Kidney (tissue), 22 donors: ENCODE measurements at places on chromosomes 6 and 20. TPM values are rescaled to one million over a fixed set of nuclear protein-coding genes. Genes with fewer than 3 reads are reported as not detected.

SH3BGRL2 gene
- total RNA-seq = 14.6 TPM

ZDHHC14 gene
- total RNA-seq = 26.7 TPM

RAD21L1 gene
- not detected for total RNA-seq

PLCB4 gene
- 17.7 TPM for total RNA-seq

SAMD10 gene
- total RNA-seq = 7.9 TPM

ELOVL5 gene
- total RNA-seq = 42.0 TPM

VSTM2L gene
- total RNA-seq = 4.1 TPM

DNA sequence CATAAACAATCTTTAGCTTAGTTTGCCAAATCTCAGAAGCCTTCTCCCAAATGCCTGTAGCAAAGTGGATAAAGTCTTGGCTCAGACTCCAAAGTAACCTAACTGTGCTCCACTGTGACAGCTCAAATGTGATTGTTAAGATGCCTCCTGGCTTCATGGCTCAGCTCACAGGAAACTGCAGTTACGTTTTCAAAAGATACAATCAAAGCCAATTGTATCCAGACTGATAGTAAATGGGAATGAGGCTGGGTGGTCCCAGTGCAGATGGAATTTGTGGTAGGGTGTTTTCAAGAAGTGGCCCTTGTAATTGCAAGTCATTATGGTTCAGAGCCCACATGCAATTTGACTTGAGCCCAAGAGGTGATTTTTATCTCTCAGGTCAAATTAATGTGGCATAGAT is 151.2 kb upstream of the TAB2 start:
- DNase-seq = no peak

GRCh38 chr20:4519534-4519933 is 202.2 kb upstream of the PRND start:
- DNase-seq = no peak

GRCh38 chr6:13831615-13832014 is 17.3 kb upstream of the MCUR1 start:
- DNase-seq = no peak

- DNase-seq = no peak
These were observed 54.4 kb upstream of the RBM24 start for GRCh38 chr6:17226786-17227233.

DNA sequence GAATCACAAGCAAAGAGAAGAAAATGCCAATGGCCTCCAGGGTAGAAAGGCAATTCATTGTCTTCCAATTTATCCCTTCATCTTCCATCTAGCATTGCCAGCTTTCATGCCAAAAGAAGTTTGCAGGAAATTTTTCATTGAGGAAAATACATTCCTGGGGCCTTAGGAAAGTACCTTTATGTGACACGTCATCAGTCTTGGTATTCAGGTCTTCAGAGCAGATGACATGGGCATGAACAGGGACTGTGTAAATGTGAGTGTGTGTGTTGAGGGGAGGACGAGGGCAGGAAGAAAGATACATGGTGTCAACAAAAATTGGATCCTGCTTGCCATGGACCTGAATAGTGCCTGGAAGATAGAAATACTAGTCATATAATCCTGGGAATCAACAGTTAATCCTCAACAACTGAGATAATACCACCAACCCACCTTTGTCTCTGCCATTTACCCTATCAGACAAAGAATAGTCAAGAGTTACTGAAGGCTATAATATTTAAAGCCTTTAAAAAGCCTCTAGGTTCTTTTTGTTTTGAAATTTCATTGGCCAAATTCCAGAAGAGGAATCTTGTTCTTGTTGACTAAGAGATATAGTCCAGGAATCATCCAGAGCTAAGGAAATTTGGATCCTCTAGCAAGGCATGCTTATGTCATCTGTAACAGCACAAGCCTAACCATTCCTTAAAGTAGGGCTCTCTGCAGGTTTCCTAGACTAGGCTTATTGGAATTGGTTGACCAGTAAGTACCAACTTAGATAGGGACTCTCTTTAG is 405.8 kb upstream of the SASH1 start:
- no peak for DNase-seq

DNA sequence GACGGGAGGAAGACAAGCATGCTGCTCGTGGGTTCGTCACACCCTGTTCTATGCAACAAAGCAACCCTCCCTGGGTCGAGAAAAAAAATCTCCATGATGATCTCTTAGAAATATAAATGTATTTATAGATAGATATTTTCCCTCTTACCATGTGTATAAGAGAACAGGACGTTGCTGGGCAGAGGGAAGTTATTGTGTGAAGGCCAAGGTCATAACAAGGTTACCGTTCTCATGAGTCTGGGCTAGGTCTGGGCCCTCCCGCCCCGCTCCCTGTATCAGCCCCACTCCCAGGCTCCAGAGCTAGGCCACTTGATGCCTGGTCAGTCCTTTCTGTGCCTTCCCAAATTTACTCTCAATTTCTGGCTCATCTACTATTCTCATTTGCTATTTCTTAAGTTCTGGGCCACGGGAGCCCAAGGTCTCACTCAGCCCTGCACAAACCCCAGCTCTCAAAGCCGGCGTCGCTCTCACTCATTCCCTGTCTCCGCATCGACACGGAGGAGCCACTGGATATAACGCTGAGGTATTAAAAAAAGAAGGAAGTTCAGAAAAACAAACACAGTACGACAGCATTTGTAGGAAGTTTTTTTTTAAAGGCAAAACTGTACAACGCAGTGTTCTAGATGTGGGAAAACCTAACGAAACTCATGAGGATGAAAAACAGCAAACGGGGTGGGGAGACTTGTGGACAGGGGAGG is 96.8 kb downstream of the PSMG4 start:
- DNase-seq = peak; percentile 61

GRCh38 chr6:44735630-44735963 is 348.1 kb downstream of the CDC5L start:
- DNase-seq = no peak

GRCh38 chr6:19691465-19692167 is 145.6 kb upstream of the ID4 start:
- peak; percentile 86 for DNase-seq

DNA sequence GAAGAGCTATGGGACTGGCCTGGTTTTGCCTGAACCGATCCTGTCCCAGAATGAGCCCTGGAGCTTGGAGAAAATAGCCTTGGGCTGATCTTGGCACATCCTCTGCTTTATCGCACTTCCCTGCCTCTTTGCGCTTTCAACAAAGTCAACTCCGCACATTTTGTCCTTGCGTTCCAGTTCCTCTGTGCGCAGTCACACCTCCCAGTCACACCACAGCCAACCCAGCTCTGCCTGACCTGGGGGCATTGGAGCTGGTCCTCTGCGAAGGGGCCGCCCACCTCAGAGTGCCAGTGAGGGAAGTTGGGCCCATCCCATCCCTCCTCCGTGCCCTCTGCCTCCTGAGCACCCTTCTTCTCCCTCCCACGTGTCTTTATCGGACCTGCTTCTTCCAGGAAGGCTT is 16.9 kb upstream of the UQCC2 start:
- DNase-seq = no peak

GRCh38 chr6:22145823-22146677 is 150.8 kb downstream of the PRL start:
- peak; percentile 65 for DNase-seq

DNA sequence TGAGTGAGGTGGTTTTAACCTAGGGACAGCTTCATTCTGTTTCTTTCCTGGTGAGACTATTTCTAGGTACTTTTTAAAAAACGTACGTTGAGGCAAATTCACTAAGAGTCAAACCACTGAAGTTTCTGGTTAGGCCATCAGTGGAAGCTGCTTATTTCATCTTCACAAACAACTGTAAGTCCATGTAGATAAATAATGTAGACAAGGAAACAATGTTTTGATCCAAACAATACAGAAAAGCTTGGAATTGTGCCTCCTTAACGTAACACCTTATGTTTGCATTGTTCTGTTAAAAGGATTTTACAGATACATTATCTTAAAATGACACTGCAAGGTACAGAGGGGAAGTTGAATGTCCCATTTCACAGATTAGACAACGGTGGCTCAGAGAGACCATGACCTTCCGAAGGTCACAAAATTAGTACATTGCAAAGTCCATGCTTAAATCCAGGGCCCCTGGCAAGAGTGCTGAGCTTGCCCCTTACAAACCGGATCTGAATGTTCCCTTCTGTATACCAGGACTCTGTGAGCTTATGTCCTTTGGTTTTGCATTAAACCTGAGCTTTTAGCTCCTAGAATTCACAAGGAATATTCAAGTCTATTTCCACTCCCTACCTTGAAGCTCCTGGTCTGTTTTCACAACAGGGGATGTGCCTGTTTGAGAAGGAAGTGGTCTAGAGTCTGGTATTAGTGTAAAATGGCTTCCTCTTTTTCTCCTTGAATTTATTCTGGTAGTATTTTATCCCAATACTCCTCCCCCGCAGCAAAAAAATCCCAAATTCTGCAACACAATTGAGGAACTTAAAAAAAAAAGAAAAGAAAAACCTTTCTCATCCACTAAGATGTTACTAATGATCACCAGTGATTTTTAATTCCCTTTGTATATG is 28.9 kb upstream of the ZNF217 start:
- DNase-seq = no peak

GRCh38 chr6:9168669-9169068 is 733.3 kb upstream of the SLC35B3 start:
- no peak for DNase-seq

DNA sequence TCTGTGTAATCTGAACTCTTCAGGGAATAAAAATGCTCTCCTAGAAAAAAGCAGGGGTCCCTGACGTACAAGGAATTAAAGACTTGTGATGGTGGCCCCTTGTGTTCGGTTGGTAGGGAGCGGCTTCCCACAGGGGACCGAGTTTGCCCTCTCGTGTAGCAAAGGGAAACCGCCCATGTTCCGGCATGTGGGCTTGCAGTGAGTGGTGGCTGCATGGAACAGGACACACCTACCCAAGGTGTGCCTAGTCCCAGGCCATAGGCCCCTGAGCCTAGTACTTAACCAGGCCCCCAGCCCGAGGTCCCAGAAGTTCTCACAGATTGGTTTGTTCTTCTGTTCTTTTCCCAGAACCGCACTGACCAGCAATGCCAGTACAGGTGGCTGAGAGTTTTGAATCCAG is 15.5 kb downstream of the MYBL2 start:
- DNase-seq = no peak

DNA sequence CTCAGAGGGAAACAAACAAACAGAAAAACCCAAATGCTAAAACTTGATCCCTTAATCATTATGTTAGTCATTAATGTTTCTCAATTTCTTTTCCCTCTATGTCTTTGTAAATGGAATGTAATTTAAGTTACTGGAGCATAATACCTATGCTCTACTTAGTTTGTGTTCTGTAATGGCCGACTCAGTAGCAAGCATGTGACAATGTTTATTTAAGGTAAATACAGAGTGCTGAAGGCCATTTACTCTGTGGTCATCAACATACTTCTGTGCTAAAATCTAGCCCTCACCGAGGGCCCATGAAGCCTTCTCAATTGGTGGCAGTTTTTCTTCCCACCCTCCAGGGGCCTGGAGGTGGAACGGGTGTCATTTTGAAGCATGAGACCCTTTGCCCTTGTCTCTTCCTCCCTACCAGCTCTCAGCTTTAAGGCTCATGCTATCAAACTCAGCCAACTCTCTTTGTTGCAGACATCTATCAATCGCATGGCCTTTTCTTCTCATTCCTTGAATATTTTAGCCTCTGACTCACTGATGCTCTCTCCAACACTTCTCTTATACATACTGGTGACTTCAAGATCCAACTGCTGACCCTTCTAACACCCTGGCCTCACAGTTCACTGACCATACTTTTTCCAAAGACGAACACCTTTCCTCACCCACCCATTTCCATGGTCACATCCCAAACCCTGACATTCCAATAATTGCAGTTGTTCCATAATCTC is 48.2 kb downstream of the STX7 start:
- DNase-seq = no peak

GRCh38 chr20:16710781-16711180 is 19.0 kb upstream of the SNRPB2 start:
- no peak for DNase-seq

GRCh38 chr6:130893277-130893676 is 66.1 kb downstream of the SMLR1 start:
- DNase-seq = no peak

- no peak for DNase-seq
These were observed 100.7 kb downstream of the ANKRD60 start for GRCh38 chr20:58127701-58128111.

DNA sequence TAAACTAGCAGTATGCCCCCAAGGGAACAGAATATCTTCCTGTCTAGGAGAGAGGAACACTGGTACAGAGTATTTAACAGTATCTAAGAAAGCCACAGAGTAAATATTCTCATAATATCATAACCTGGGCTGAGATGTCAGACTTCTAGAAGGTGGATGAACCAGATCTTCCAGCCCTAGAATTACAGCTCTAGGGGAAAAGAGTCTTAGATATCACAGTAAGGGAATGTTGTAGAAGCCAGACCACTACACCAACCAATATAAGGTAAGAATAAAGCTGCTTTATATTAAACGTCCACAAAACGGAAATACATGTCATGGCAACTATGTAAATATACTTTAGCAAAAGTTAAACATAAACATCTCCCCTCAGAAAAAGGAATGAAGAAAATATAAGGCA is 12.4 kb downstream of the SERINC1 start:
- no peak for DNase-seq

- no peak for DNase-seq
These were observed 209.1 kb upstream of the JARID2 start for GRCh38 chr6:15036690-15037245.
